ENCODE measurements at places on chromosomes 12 and 14. TPM values are rescaled to one million over a fixed set of nuclear protein-coding genes. Genes with fewer than 3 reads are reported as not detected.

DNA sequence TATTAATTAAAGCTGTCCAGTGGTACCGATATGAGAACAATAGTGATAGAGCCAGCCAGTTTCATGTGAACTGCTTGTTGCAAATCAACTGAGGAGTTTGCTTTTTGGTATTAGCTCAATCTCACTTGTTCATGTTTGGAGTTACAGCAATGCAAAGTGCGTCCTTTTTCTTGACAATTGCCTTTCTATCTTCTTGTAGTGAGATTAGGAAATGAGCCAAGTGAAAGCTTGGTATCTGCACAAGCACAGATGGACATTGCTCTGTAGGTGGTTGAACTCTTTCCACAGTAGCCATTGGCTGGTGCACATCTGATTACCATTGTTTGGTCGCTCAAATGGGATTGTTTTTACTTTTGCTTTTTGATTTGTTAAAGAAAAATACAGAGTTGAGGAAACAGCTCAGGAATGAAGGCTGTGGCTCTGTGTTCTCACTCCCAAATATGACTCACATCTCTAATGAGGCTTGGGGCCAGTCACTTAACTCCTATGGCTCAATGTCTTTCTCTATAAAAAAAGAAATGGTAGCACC, 241.4 kb downstream of the BMP4 start:
- no peak for DNase-seq

DNA sequence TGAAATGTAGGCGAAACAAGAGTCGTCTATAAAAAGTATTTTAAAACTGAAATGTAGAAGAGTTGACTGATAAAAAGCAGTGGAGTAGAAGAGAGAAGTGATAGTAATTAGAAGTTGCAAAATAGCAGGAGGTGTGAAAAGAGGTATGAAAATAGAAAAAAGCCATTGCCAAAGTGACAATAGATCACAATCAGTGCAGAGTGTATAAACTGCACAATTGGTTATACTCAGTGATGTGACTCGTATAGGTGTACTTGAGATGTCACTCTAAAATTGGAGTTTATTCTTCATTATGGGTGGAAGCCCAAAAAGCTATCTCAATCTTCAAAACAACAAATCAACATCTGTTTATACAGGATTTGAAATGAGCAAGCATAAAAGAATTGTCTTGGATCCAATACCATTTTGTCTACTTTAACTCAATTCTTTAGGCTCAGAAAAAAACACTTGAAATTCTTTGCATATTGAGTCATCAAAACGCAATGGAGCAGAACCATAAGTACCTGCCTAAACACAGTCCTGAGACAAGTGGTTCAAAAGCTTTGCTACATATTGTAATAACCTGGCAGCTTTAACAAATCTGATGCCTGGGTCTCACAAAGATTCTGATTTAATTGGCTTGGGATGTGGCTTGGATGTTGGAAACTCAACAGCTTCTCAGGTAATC, 8.8 kb downstream of the IKBIP start:
- DNase-seq, result no peak

DNA sequence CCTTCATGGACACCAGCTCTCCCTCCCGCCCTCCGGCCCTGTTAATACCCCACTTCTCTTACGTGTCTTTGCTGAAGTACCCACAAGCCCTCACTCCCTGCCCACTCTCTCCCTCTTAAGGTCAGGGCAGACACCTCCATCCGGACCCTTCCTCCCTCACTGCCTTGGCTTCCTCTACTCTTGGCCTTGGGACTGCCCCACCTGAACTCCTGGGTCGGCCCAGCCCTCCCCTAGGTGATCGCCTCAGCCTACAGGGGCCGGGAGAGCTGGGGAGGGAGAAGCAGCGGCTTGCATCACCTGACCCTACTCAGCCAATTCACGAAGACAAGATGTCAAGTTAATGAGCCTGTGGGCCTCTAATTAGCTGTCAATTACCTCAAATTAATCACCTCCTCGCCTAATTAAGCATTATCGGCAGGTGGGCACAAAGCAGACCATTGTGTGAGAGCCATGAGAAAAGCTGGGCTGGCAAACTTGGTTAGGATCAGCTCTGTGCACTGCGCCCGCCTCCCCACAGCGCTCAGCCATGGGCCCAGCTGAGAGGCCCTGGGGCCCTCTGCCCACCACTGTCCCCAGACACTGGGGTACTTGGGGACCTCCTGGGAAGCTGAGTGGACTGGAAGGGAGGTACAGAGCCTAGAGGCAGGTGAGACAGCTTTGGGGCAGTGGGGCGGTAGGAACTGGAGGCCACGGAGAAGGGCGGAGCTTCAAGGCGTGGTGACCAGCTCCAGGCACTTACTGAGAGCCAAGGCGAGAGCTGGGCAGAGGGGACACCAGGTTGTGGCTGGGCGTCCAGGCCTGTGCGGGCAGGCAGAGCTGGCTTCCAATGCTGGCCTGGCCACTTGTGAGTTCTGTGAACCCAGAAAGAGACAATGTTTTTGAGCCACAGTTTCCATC, 25.1 kb upstream of the VSX2 start:
- no peak for DNase-seq

DNA sequence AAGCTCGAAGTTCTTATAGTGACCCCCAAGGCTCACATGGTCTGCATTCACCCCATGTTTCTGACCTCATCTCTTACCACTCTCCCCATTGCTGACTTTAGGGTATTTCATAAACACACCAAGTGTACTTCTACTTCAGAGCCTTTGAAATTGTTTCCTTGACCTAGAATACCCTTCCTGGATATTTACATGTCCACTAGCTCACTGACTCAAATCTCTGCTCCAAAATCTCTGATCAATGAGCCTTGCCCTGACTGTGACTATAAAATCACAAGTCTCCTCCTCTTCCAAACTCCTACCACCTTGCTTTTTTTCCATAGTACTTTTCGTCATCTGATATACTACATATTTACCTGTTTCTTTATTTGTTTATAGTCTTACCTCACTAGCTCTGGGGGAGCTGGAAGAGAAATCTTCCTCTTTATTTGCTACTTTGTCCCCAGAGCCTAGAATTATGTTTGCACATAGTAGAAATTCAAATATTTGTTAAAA, 105.1 kb downstream of the RMST start:
- DNase-seq, result no peak

DNA sequence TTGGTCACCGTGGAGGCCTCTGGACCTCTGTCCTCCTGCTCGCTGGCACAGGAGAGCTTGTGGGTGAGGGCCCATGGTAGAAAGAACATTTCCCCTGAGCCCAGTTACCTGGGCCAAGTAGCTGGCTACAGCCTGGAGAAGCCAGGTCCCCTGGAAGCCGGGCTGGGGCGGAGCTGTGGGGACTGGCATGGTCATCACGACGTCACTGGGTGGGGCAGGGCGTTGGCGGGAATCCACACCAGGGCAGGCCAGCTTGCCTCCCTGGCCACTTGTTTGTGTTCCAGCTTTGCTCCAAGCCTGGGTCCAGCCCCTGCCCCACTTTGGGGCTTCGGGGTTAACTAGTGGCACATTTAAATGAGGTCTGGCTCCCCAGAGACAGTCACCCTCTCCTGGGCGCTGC, 35.0 kb upstream of the SLC24A4 start:
- DNase-seq, result no peak

DNA sequence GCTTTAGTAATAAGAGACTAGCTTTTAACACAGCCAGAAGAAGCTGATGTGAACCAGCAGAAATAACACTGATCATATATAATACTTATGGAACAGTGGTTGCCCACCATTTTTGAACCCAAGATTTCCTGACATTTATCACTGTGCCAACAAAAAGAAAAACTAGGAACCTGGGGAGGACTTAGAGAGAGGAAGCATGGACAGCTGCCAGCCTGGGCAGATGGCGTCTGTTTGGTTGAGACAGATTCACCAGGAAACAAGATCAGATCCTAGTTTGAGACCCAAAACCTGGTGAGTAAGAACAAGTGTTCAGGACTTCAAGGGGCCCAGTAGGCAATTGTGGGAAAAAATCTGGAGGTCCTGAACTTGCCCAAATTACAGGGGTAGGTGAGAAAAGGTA, 95.3 kb downstream of the BICD1 start:
- no peak for DNase-seq

P2RX2 gene
- total RNA-seq, result not detected

- no peak for DNase-seq
Observed at GRCh38 chr12:110590806-110591326, 7.7 kb upstream of the PPTC7 start.

MYF6 gene
- total RNA-seq, result not detected

DNA sequence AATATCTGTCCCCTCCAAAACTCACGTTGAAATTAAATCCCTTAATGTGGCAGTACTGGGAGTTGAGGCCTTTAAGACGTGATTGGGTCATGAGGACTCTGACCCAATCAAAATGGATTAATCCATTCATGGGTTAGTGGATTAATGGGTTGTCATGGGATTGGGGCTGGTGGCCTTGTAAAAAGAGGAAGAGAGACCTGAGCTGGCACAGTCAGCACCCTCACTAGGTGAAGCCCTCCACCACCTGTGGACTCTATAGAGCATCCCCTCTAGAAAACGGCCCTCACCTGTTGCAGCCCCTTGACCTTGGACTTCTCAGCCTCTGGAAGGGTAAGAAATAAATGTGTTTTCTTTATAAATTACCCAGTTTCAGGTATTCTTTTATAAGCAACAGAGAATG, 53.0 kb downstream of the SPRING1 start:
- DNase-seq, result no peak
